ENCODE measurements at places on chromosomes 11 and 22. TPM values are rescaled to one million over a fixed set of nuclear protein-coding genes. Genes with fewer than 3 reads are reported as not detected.

The PRRG4 gene
- 1.0 TPM for total RNA-seq

The DENND5A gene
- total RNA-seq = 47.0 TPM

The VPS26B gene
- total RNA-seq = 55.6 TPM

The HBB gene
- total RNA-seq = not detected

The TRIM66 gene
- total RNA-seq = 14.9 TPM

The APOA1 gene
- total RNA-seq = not detected

The PANX1 gene
- 13.5 TPM for total RNA-seq

The SLC1A2 gene
- not detected for total RNA-seq

The CD6 gene
- 337 TPM for total RNA-seq

The GDPD4 gene
- total RNA-seq = not detected

The PGA5 gene
- not detected for total RNA-seq

The EED gene
- 59.1 TPM for total RNA-seq

The SCGB1A1 gene
- total RNA-seq = not detected

The ANO1 gene
- total RNA-seq = not detected

The CCDC116 gene
- total RNA-seq = 0.23 TPM

The IFITM10 gene
- total RNA-seq = 0.68 TPM

The OR51B5 gene
- total RNA-seq = not detected

The MS4A15 gene
- total RNA-seq = not detected

The NXPE1 gene
- total RNA-seq = not detected

The INPP5J gene
- 0.30 TPM for total RNA-seq

The ST13 gene
- 139 TPM for total RNA-seq

The SLC6A5 gene
- total RNA-seq = not detected

The TRIM49 gene
- not detected for total RNA-seq

The UQCC3 gene
- 8.7 TPM for total RNA-seq

The TESMIN gene
- total RNA-seq = 7.6 TPM

The KRTAP5-11 gene
- total RNA-seq = not detected

The MGAT3 gene
- total RNA-seq = 2.1 TPM

The MS4A6E gene
- not detected for total RNA-seq

The PRMT3 gene
- total RNA-seq = 21.6 TPM

The TANGO2 gene
- 39.1 TPM for total RNA-seq

The GGA1 gene
- total RNA-seq = 62.7 TPM

The ARHGEF17 gene
- total RNA-seq = 0.11 TPM

The ZNHIT2 gene
- 9.4 TPM for total RNA-seq

The HPX gene
- 0.18 TPM for total RNA-seq

The SMTNL1 gene
- not detected for total RNA-seq

The ANGPTL5 gene
- not detected for total RNA-seq

The SCGB1D4 gene
- not detected for total RNA-seq

The F2 gene
- total RNA-seq = 0.20 TPM

The SLN gene
- not detected for total RNA-seq

The MS4A4A gene
- not detected for total RNA-seq

The FXYD2 gene
- total RNA-seq = 1.3 TPM

The HYOU1 gene
- 217 TPM for total RNA-seq

Data from T-helper 2 cell treated with Interferon-gamma antibody and Interleukin-4, amounts not matched to agents 100 ng/mL and 5 ng/mL, for 36 hours (primary cell).